ENCODE measurements at places on chromosomes 13 and 19.

GRCh38 chr13:108558489-108558888 is 70.9 kb upstream of the MYO16 start:
- no peak for DNase-seq

DNA sequence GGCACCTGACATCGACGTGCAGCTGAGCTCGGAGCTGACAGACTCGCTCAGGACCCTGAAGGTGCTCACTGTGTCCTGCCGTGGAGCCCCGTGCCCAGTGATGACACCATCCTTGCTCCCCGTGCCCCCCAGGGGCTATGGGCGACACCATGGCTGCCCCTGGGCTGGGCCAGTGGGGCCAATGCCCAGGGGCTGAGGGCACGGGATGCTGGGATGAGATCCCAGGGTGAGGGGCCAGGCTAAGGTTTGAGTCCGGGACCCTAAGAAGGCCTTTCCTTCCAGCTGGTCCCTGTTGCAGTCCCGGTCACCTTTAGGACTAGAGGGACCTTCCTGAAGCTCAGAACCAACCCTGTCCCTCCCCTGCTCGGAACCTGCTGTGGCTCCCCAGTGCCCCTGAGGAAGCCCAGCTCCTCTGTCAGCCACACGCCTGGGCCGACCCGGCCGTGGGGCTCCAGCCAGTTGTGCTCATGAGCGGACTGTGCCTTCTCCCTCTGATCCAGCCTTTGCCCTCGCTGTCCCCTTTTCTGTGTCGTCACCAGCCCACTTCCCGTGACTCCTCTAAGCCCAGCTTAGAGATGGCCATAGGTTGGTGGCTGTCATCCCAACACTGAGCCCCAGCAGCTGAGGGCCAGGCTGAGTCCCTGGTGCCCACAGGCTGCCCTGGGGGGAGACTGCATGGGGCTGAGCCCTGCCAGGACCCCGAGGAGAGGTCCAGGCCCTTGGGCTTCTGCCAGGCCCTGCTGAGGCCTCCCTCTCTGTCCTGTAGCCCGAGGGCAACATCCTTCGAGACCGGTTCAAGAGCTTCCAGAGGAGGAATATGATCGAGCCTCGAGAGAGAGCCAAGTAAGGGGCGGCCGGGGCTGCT is 10.6 kb downstream of the NOP53 start:
- peak; percentile 8 for DNase-seq

GRCh38 chr13:41004875-41005693 is 14.0 kb downstream of the ELF1 start:
- peak; percentile 27 for DNase-seq

GRCh38 chr13:60335531-60335930 is 61.5 kb upstream of the TDRD3 start:
- no peak for DNase-seq

- no peak for DNase-seq
These were observed 19.3 kb upstream of the DPP9 start for GRCh38 chr19:4742723-4743646.

DNA sequence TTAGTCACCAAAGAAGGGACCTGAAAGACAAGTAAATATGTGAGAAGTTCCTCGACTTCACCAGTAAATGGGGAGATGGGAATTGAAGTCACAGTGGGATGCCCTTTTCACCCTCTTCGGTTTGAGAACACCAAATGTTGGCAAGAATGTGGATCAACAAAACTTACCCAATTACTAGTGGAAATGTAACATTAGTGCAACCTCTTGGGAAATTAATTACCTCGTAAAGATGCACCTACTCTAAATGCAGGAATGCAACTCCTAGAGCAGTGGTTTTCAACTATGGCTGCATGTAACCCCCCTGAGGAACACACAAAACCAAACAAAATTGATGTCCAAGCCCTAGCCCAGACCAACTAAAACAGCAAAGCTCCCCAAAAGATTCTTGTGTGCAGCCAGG is 78.1 kb downstream of the LNX2 start:
- no peak for DNase-seq

- no peak for DNase-seq
These were observed 4.8 kb upstream of the TM9SF2 start for GRCh38 chr13:99496184-99497142.

- no peak for DNase-seq
These were observed 57.8 kb downstream of the MBNL2 start for GRCh38 chr13:97279913-97280312.

DNA sequence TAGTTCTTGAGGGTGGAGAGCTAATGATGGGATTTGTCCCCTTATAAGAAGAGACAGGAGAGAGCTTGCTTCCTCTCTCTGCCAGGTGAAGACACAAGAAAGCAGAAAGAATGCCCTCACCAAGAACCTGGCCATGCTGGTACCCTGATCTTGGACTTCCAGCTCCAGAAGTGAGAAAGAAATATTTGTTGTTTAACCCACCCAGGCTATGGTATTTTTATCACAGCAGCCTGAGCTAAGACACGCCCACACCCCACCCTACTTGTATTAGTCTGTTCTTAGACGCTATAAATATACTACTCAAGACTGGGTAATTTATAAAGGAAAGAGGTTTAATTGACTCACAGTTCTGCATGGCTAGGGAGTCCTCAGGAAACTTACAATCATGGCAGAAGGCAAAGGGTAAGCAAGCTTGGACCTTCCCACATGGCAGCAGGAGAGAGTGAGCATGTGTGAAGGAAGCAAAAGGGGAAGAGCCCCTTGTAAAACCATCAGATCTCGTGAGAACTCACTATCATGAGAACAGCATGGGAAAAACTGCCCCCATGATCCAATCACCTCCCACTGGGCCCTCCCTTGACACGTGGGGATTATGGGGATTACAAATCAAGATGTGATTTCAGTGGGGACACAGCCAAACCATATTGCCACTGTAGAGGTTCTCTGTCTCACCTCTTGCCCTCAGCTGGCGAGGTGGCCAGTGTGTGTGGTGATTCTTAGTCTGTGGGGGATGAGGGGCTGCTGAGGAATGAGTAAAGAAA is 57.4 kb upstream of the RCBTB2 start:
- DNase-seq, result no peak

- no peak for DNase-seq
These were observed 2638.2 kb downstream of the PCDH9 start for GRCh38 chr13:64591971-64592370.

GRCh38 chr13:27534108-27534980 is 84.0 kb upstream of the MTIF3 start:
- no peak for DNase-seq

DNA sequence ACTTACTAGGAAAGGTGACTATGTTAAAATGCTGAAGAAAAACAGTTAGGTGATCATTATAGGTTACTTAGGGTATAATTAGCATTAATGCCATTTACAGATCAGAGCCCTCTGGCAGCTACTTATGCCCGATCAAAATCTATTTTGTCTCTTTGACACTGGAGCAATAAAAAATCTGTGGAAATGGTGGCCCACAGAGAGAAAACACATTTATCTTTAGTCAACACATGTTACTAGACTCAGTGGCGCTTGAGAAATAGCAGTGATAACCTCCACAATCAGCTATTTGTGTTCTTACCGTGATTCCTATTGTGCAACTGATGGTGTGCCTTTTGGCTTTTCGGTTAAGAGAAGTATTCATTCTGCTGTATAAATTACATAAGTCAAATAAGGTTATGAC is 1519.6 kb downstream of the PCDH9 start:
- no peak for DNase-seq

- DNase-seq, result no peak
These were observed 5.3 kb downstream of the ZIC5 start for GRCh38 chr13:99966064-99966805.

GRCh38 chr19:14959263-14959662 is 18.0 kb downstream of the OR7C2 start:
- DNase-seq, result no peak

- no peak for DNase-seq
These were observed 135.0 kb upstream of the KL start for GRCh38 chr13:32881074-32881776.

DNA sequence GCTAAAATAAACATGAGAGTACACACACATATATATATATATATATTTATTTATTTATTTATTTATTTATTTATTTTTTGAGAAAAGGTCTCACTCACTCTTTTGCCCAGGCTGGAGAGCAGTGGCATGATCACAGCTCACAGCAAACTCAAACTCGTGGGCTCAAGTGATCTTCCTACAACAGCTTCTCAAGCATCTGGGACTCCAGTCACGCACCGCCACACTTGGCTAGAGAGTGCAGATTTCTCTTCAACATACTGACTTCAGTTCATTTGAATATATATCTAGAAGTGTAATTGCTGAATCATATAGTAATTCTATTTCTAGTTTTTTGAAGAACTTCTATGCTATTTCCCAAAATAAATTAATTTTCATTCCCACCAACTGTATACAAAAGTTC is 1711.8 kb downstream of the SLITRK5 start:
- no peak for DNase-seq

DNA sequence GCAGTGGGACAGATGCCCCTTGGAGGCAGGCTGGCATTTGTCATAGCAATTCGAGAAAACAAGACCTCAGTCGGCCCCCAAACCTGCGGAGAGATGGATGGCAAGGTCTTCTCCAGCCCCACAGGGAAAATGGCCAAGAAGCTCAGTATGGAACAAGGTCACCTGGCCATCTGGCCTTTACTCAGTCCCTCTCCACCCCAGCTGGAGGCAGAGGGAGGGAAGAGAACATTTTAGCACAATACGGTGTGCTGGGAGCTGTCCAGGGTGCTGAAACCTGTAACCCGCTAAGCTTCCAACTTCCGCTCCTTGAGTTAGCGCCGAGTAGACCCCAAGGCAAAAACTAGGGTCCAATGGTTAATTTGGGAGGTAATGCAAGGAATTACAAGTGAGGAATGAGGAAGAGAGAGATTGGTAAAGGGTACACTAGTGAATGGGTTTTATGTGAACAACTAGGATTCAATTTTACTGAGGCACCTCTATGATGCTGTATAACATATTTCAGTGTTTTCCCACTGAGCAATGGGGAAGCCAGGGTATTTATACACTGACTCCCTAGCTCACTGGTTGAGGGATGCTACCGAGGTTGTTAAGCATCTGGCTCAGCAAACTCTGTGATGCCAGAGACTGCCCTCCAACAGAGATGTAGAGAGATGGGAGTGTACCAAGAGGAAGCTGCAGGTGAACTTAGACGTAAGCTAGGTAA is 64.3 kb downstream of the CACNA1A start:
- peak; percentile 32 for DNase-seq

DNA sequence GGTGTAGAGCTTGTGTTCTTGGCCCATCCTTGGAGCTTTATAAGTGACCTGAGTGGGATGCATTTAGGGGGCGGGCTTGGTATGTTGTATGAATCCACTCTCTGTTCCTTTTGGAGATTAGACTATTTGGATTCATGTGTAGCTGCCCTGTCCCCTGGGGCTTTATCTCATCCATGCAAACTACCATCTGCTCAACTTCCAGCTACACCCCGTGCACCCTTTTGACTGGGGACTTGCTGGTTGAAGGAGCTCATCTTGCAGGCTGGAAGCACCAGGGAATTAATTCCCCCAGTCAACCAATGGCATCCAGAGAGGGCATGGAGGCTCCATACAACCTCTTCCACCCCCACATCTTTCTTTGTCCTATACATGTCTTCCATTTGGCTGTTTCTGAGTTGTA is 6.1 kb downstream of the CLEC4M start:
- no peak for DNase-seq

DNA sequence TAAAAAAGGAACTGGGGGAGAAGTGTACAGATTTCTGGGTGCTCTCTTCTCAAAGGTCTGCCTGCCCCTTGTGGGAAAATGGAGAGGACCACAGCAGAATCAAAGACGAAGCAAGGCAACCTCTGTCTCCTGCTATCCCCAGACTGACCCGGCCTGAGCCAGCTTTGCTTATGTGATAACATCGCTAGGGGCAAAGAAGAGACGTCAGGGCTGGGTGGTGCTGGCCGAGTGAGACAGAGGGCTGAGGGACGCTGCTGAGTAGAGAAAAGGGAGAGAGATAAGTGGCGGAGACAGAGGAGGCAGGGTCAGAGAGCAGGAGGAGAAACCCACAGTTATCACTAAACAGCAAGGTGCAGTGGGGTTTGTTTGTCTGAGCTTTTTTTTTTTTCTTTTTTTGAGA is 4.6 kb upstream of the MUC16 start:
- DNase-seq, result no peak

DNA sequence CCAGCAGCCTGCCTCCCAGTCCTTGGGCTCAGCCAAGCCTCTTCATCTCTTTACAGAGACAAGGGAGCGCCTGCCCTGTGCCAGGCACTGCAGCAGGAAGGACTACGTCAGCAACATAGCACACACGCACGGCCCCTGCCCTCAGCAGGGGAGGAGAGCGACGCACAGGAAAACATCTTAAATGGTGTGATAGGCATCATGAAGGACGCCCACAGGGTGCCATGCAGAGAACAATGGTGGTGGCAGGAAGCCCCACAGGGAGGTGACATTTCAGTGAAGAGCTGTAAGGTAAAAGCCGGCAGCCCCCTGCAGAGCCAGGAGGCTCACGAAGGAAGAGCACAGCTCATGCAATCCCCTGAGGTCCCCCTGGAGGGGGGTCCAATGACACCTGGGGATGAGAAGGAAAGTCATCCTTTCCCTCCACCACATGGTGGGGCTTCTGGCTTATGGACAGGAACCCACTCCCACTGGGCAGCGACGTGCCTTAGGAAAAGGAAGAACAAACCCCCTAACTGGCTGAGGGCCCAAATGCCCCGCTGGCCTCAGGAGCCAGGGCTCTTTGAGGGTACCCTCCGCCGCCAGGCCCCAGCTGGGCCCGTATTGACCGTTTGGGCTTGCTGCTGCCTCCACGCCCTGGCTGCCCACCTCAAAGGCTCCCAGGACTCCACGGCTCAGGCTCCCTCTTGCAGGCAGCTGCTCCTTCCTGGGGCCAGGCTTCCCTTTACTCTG is 37.3 kb upstream of the C13orf42 start:
- no peak for DNase-seq

GRCh38 chr13:70534466-70534865 is 426.2 kb upstream of the KLHL1 start:
- no peak for DNase-seq

Measured in GM10248 (cell line).